Panc1 (cell line): ENCODE measurements at places on chromosomes 16 and 17. TPM values are rescaled to one million over a fixed set of nuclear protein-coding genes. Genes with fewer than 3 reads are reported as not detected.

Gene KRTAP3-1
- total RNA-seq: not detected

- DNase-seq: no peak
Measured at GRCh38 chr16:30472328-30472942, at the start of gene ITGAL. ITGAL (plus strand) TSS chr16:30472742; CDS start chr16:30472838, 96 bp downstream.

Gene SNN
- 15.6 TPM for total RNA-seq

DNA sequence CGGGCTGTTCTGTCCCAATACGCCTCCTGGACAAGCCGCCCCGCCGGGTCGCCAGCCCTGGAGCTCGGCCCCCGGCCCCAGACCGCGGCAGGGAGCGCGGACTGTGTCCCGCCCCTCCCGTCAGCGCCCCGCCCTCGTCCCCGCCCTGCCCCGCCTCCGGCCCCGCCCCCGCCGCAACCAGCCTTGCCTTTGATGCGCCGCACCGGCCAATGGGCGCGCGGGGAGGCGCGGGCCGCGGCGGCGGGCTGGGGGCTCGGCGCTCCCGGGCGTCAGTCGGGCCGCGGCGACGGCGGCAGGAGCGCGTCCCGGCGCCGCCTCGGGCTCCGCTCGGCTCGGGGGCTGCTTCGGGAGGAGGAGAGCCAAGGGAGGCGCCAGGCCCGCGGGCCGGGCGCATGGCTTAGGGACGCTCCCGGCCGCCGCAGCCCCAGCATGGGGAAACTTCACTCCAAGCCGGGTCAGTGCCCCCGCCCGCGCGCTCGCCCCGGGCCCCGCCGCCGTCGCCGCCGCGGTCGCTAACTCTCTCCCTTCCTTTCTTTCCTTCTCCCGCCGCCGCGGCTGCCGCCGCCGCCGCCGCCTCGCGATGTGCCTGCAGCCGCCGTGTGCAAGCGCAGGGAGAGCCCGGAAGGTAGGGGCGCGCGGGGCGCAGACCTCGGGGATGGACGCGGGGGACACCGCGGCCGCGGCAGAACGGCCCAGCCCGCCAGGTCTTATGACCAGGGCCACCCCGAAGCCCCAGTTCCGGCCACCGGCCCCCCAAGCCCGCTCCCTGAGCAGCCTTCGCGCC is at the start of gene NKD1:
Gene NKD1, plus strand, starts transcription at position 272 of the 784 bp plus-strand sequence. Its CDS starts 158 bp downstream, at position 430.
- DNase-seq: no peak

Gene MFSD11
- 42.3 TPM for total RNA-seq

DNA sequence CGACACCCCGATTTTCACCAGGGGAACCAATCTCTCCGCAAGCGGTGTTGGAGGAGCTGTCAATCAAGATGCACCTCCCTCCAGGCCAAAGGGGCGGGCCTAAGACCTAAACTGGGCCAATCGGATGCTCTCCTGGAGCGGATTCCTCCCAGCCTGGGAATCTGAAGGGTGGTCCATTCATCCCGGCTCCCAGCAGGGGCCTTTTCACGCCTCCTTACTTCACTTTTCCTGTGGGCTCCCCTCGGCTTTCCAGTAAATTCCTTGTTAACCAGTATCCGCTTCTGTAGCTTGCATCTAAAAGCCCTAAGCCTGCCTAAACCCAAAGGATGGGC is 17.1 kb downstream of the C16orf74 start:
- DNase-seq: no peak

DNA sequence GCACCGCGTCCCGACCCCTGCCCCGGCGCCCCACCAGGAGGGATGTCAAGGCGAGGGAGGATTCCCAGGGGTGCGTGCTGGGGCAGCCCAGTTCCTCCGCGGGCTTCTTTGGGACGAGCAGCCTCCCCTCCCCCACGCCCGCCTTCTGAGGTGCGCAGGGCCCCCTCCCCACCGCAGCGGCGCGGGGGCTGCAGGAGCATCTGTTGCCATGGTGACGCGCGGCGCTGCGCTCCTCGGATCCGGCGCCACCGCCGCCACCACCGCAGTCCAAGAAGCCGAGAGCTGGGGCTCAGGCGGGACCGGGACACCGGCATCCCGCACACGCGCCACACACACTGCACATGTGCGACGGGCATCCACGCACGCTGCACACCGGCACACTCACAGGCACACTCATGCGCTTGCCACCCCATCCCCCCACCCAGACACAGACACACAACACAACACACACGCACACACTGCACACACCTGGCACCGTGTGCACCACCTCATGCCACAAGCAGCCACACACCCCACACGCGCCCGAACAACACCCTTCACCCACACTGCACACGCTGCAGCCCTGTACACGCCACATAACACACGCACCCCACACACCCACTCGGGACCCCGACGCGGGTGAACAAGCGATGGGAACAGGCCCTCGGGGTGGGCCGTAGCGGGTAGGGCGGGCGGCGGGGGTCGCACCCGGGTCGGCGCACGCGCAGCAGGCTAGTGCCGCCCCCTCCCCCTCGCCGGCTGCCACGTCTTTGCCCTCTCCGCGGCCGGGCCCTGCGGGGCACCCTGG is 17.0 kb downstream of the ENPP7 start:
- no peak for DNase-seq

DNA sequence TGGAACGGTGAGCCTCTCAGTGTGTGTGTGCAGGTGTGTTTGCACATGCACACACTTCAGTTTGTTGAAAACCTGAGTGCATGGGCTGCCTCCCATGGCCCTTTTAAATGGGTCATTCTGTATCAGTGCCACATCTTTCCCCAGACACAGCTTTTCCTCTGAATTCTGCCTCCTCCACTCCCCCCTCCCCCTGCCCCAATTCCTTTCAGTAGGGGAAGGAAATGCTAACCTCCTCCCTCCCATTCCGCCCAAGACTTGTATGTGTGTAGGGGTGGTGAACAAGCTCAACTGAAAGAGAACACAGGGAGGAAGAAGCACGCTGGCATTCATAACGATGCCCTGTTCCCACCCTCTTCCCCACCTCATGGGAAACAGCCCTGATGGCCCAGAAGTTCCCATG is 34.3 kb downstream of the C17orf75 start:
- DNase-seq: no peak
